ENCODE measurements at places on chromosomes 5 and 9. TPM values are rescaled to one million over a fixed set of nuclear protein-coding genes. Genes with fewer than 3 reads are reported as not detected.
A peak's percentile ranks its signal among the peaks of the same experiment; 100 is the strongest.

GRCh38 chr9:113409883-113410206 is 630 bp downstream of the POLE3 start:
- no peak for DNase-seq

GRCh38 chr9:133543772-133544467 is 9.4 kb downstream of the ADAMTSL2 start:
- DNase-seq: no peak

The DNAH5 gene
- 1.7 TPM for total RNA-seq

The GNE gene
- total RNA-seq: 23.4 TPM

The PRDM9 gene
- total RNA-seq: not detected

DNA sequence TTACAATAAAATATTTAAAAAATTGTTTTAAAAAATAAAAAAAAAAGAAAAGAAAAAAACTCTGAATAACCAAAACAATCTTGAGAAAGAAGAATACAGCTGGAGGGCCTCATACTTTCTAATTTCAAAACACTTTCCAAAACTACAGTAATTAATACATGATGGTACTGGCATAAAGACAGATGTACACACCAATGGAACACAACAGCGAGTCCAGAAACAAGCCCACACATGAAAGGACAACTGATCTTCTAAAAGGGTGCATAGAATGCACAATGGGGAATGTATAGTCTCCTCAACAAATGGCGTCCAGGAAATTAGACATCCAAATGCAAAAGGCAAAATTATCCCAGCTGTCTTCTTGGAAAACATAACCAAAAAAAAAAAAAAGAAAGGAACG is 99.6 kb downstream of the LURAP1L start:
- no peak for DNase-seq

- no peak for DNase-seq
These were observed 64.9 kb downstream of the ZNF618 start for GRCh38 chr9:113941056-113941455.

The NEUROG1 gene
- not detected for total RNA-seq

The JADE2 gene
- total RNA-seq: 20.3 TPM

DNA sequence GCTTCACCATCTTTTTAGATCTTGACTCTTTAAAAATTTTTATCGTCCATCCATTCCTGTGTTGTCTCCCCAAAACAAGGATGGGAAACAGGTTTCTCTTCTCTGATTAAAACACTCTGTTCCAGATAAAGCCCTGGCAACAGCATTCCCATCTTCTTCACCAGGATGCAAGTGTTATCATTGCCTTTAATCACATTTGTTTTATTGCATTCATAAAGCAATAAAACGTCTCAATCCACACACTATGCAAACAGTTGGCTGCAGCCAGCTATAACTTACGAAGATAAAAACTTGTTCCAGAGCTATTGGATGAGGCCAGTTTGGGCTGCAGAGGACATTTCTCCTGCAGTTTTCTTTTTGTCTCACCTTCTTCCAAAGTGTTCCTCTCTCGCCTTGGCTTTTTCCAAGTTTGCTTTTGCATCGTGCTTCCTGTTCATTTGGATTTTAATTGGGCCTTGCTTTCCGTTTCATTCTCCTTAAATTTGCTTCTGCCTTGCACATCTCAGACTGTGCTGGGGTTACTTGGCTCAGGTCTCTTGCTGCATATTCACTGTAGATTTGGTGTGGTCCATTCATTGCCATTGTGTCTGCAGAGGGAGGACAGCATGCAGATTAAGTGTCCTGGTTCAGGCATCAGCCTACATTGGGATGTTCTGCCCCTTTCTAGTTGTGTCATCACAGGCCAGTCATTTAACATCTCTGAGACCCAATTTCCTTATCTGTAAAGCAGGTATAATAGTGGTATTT is 136.5 kb upstream of the LIFR start:
- no peak for DNase-seq

DNA sequence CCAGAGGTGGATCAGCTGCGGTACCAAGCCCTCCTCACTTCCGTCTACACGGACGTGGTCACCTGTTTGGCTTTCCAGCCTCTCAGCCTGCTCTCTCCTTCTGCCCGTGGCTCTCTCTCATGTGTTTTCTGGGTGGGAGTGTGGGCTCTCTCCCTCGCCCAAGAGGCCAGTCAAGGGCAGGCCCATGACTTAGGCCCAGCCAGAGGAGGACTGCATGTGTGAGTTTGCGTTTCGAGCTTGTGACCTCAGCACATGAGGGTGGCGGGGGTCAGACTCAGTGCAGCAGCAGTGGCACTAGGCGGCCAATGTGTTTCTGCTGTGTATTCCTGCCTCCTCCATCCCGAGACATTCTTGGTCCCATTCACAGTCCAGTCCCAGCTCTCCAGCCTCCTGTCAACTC is 82.5 kb upstream of the SMIM23 start:
- DNase-seq: no peak

DNA sequence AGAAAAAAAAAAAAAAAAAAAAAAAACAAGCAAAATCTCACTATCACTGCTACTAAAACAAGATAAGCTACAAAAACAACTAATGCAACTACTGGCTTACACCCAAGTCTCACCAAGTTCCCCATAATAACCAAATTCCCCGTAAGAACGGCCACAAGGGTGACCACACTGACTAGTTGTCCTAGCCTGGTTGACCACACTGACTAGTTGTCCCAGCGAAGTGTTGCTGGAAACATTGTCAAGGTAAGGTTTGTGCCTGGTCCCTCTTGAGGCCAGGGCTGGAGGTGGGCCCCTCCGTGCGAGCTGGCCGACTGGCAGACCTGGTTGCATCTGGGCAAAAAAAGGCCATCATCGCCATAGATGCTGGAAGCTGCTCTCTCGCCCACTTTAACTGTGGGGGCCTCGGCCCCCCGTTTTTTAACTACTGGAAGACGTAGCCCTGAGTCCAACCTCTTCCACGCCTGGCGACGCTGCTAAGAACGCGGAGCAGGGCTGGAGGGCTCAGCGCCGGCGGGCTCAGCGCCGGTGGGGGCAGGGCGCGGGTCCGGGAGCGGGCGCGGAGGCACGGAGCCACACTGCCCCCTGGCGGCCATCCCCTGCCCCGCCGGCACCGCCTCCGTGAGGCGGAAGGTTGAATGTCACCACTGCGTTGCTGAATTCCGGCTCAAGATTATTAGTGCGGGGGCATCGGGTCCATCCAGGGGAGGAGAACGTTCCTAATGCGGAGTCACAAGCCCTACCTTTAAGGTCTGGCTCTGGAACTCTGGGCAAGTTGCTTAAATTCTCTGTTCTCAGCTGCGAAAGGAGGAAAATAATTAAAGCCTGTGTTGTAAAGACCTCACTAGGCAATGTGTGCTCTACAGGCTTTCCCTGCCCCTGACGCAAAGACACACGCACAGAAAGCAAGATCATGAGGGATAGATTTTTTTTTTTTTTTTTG is 84.0 kb downstream of the HSD17B3 start:
- peak; percentile 29 for DNase-seq

DNA sequence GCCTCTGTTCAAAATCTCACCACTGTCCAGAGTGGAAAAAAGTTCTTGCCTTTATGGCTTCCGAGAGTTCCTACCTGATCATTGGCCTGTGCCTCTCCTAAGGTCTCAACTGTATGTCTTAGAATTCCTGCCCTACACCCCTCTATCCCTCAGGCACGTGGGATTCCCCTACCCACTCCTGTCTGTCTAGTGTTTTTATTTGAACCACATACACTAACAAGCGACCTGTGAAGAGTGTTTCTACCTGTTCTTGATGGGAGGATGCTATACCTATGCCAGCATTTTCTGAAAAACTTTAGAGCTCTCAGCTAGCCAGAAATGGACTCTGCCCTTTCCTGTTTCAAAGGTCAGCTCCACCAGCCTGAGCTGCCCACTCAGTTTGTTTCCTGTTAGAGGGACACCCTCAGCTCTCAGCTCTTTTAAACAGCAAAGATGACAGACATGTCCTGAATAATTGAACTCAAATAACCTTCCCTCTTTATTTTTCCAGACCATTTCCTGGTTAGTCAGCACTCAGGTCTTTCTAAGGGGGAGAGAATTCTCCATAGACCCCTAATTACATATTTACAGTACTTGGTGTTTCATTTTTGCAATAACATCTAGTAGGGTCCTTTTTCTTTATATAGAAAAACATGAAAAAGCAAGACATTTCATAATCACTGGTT is 214.8 kb downstream of the AOPEP start:
- no peak for DNase-seq

The DND1 gene
- total RNA-seq: 0.14 TPM

DNA sequence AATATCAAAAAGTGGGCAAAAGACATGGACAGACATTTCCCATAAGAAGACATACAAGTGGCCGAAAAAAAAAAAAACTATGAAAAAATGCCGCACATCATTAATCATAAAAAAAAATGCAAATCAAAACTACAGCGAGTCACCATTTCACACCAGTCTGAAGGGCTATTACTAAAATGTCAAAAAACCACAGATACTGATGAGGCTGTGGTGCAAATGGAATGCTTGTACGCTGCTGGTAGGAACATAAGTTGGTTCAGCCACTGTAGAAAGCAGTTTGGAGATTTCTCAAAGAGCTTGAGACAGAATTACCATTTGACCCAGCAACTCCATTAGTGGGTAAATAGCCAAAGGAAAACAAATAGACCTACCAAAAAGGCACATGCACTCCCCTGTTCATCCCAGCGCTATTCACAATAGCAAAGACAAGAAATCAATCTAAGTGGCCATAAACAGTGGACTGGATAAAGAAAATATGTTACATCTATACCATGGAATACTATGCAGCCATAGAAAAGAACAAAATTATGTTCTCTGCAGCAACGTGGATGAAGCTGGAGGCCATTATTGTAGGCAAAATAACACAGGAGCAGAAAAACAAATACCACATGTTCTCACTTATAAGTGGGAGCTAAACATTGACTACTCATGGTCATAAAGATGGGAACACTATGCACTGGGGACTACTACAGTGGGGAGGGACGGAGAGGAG is 110.6 kb upstream of the BOD1 start:
- no peak for DNase-seq

The ANXA2R gene
- 2.2 TPM for total RNA-seq

DNA sequence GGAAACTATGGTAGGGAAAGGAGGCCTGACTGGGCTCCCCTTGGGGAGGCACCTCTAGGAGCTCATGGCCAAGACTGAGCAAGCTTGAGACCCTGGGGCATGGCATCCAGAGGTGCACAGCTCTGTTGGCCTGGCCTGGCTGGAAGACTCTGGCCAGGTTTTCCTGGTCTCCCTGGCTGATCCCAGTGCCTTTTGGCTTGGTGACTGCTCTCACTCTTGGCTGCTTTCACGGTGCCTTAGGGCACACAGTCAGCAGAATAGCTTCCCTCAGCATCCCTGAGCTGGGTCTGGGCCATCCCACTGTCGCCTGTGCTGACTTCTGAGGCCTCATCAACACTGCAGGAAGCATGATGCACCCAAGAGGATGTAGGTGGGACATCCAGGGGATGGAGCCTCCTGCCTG is 13.4 kb upstream of the DELE1 start:
- DNase-seq: no peak

DNA sequence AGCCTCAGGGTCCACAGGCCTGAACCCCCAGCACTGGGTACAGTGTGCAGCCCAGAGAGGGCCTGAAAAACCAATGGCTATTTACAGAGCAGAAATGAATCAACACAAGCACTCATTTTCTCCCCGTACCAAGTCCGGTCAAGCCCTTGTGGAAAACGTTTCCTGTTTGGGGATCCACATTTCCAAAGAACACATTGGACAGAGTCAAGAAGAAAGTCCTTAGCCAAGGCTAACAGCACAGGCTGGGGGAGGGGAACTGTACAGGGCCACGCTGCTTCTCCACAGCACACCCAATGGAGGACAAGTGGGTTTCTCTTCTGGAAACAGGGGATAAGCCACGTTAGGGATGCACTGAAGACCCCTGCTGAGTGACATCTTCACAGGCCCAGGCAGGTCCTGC is 62.3 kb downstream of the NSUN2 start:
- no peak for DNase-seq

The AQP3 gene
- 0.65 TPM for total RNA-seq

The SNCAIP gene
- 1.1 TPM for total RNA-seq

- no peak for DNase-seq
These were observed 218.4 kb downstream of the ANXA1 start for GRCh38 chr9:73370053-73370452.

DNA sequence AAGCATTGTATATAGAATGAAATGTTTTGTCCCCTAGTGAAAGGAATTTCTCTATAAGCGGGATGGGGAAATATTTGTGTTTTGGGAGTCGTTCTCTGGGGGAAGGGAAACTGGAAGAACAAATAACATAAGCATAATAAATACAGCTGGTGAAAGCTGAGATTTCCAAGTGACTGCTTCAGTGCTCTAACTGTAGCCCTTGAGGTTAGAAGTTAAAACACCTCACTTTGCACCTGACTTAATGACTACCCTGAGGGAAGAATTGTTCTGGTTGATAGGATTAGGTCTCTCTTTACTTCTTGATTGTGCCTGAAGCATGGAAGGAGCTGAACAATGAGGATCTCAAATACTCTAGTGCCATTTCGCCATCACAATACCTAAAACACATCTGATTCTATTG is 307.4 kb downstream of the MAN2A1 start:
- peak; percentile 76 for DNase-seq

DNA sequence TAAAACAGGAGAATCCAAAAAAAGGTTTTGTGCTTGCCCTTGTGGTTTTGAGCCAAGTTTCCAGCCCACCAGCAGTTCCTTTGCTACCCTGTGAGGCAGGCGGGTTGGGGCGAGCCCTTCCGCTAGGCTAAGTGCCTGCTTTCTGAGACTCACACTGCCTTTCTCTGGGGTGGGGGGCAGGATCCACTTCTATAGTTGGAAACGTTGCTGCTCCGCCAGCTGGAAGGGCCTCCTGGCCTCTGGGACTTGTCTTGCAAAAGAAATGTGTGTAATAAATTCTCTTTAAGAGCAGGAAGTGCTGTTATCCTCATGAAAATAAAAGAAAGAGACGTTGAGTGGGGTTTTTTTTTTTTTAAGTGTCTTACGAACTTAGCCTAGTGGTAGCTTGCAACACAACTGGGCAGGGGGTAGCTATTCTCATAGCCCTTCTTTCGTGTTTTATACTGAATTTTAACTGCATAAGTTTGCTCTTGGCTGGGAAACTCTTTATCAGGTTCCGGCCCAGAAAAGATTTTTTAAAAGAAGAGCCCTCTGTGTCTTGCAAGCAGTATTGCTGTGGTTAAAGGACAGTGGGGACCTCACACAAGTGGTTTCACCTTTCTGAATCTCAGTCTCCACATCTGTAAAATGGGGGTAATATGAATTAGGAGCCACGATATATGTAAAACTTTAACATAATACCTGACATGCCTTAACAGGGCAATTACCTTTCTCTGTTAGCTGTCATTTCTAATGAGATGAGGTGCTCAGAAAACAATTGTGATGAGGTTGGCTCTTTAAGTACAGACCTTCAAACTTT is 19.8 kb downstream of the JADE2 start:
- DNase-seq: no peak

- DNase-seq: no peak
These were observed 736 bp upstream of the GLDC start for GRCh38 chr9:6646293-6646636.

The SEPTIN8 gene
- 38.1 TPM for total RNA-seq

DNA sequence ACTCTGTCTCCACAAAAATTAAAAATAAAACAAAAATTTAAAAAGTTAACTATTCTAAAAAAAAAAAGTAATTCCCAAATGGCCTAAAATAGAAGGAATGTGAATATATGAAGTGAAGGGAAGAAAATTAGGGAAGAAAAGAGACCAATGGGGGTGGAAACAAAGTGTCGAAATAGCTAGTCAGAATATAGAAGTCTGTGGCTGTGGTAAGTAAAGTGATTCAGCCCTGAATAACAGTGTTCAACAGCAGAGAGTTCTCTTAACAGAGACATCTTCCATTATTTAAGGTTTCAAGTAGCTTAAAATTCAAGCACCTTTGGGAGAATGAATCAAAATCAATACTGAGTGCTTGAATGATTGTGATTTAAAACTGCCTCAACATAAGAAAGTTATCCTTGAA is 51.7 kb downstream of the LPAR1 start:
- no peak for DNase-seq

GRCh38 chr5:39518516-39518915 is 93.7 kb upstream of the DAB2 start:
- no peak for DNase-seq
